H4 (cell line): ENCODE measurements at places on chromosomes 13 and 19. TPM values are rescaled to one million over a fixed set of nuclear protein-coding genes. Genes with fewer than 3 reads are reported as not detected.
A peak's percentile ranks its signal among the peaks of the same experiment; 100 is the strongest.

DKKL1 gene
- 0.08 and 3.8 TPM in 2 replicates for total RNA-seq

DAND5 gene
- total RNA-seq = 0.06 TPM in 1 of 2 replicates, not detected in the other

DNA sequence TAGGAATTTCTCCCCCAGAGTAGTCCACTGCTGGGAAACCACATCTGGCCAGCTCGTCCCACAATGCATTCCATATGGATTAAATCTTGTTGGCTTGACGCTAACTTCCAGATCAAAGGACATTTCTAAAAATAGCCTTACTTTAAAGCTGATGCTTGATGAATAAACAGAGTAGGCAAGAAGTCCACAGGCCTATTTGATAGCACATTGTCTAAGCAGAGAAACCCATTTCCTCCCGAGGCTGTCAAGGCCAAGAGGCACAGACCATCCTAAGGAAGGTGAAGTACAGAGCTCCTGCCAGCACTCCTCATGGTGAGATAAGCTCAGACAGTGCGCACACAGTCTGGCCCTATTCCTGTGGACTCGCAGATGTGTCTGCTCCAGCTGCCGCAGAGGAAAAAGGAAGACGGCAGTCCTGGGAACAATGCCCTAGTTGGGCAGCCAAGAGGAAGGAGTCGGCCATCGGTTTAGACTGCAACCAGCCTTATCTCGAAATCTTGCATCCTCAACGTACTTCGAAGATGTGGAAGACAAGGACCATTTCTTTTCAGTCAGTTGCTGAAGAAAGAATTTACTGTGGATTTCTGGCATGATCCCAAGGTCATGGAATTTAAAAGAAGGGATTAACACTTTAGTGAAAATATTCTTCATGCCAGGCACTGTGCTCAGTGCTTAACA is 156.8 kb downstream of the RGCC start:
- DNase-seq = peak; percentile 74

DNA sequence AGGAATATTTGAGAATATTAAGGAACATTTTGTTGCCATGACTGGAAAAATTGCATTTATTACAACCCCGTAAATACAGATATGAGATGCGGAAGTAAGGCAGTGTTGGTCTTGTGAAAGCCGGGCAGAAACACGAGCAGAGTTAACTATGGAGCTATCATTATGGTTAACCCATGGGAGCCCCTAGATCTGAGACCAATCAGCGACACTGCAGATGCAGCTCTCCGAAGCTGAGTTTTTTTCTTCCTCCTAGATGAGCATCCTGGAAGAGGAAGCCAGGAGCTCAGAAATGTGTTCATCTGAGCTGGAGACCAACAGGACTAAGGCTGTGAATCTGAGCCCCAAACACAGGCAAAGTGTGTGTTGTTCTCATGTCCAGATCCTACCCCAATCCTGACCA is 123.0 kb upstream of the KL start:
- no peak for DNase-seq

- no peak for DNase-seq
Observed at GRCh38 chr13:65656740-65657329, 1573.3 kb downstream of the PCDH9 start.

DNA sequence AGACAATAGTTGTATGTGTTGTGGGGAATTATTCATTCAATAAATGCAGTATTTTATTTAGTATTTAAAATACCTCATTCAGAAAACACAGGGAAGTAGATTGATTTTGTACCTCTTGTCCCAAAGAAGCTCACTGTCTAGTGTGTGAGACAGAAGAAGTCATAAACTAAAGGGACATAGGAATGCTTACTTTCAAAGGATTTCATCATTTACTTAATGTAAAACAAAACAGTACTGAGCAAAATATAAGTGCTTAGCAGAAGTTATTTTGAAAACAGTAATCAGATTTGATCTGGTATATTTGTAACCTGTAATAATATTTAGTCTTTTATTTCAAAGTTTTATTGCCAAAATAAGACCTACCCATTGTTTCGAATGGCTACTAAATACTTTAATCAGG is 117.9 kb downstream of the TDRD3 start:
- DNase-seq = no peak
